NCI-H446 treated with DMSO at 0.1 percent for 48 hours (cell line): ENCODE measurements at places on chromosomes 12 and 14.

DNA sequence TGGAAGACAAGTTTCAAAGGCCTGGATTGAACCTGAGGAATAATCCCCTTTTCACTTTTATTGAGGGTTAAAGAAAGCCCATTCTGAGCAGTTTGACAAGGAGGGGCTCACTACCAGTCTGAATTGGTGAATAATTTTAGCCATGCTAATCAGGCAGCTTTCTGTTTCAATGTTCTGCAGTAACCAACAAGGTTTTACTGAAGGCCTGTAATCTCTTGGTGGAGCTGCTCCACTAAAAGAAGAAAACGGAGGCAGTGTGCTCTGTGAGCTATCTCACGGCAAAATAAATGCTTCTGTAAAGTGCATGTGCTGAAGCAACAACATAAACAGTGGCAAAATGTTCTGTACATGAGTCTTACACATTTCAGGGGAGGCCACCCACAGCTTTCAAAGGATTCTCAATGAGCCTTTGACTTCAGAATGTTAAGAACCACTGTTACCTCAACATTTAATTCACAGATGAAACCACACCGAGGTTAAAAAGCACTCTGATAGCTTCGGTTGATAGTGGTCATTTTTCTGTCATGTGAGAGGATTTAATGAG lies 111.2 kb downstream of the LRIG3 start:
- DNase-seq: no peak

- no peak for DNase-seq
Measured at GRCh38 chr12:115941362-115941761, 336.1 kb downstream of the MED13L start.

DNA sequence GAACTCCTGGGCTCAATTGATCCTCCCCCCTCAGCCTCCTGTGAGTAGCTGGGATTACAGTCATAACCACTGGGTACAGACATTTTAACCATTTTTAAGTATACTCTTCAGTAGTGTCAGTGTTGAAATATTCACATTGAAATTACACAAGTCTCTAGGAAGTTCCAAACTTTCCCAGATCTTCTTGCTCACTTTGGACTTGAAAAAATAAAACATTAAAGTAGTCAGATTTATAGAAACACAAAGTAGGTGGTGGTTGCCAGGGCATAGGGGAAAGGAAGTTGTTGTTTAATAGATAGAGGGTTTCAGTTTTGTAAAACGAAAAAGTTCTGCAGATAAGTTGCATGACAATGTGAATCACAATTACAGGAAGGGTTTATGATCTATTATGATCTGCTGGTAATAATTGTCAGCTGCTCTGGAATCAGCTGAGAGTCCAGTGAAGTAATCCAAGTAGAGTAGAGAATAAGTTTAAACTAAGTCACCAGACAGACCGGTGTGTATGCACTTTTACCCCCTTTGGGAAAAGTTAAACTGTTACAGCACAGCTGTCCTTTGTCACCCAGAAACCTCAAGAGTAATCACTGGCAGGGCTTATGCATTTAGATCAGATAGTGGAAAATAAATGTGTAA lies 27.4 kb downstream of the PCNX1 start:
- DNase-seq: no peak

- no peak for DNase-seq
Measured at GRCh38 chr12:119169150-119169549, 9.6 kb upstream of the HSPB8 start.

GRCh38 chr12:66514581-66514980 lies 164.3 kb downstream of the GRIP1 start:
- DNase-seq: no peak

DNA sequence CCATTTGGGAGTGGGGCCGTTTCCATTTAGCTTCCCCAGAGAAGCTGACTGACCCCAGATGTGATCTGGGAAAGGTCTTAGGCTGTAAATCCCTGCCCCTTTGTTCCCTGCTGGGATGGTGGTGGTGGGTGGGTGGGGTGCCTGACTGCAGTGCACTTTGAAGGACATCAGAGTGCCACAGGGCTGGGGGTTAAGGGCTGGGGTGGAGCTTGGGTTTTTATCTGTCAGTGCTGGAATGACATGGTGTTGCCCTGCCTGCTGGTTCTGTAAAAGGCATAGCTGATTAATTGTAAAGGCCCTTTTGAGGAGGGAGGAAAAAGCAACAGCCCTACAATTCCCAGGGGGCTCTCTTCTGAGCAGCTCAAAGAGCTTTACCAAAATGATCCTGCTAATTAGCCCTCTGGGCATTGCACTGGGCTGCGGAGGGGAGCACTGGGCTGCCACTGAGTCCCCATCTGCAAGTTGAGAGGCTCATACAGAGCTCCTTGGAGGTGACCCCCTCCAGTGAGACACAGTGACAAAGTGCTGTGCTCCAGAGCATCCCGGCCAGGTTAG lies 21.1 kb downstream of the PLEKHG3 start:
- no peak for DNase-seq

- DNase-seq: peak; percentile 72
Measured at GRCh38 chr14:29603696-29604095, 324.0 kb downstream of the PRKD1 start.

DNA sequence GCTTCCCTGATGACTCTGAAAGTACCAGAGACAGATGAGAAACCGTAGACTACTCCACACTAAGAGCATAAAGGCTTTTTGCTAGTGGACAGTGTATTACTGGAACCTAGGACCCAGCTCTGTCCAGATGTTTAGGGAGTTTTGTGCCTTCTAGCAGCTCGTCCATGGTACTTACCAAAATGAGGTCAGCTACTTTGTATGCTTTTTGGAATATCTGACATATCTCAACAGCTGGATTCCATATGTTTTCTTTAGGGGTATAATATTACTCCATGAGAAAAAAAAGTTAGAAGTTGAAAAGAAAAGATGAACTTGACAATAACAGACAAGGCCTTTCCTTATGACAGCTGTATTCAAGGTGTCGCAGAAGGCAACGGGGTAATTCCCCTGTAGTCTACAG lies 32.1 kb upstream of the FRMD6 start:
- DNase-seq: no peak

DNA sequence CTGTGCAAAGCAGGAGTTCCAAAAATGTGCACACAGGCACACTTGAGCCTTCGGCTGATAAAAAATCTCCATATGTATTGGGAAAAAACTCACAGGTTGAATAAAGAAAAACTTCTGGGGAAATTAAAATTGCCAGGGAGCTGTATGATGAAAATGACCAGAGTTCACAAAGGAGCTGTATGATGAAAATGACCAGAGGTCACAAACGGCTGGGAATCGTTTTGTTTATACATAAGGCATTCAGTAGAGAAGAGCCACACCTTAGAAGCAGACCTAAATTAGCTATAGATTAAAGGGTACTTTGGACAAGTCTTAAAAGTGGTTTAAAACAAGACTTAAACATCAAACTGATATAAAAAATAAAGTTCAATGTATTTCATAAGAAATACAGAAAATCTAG lies 251.7 kb upstream of the TMEM132C start:
- DNase-seq: no peak

- DNase-seq: no peak
Measured at GRCh38 chr14:74950795-74951442, 4.5 kb downstream of the PGF start.

DNA sequence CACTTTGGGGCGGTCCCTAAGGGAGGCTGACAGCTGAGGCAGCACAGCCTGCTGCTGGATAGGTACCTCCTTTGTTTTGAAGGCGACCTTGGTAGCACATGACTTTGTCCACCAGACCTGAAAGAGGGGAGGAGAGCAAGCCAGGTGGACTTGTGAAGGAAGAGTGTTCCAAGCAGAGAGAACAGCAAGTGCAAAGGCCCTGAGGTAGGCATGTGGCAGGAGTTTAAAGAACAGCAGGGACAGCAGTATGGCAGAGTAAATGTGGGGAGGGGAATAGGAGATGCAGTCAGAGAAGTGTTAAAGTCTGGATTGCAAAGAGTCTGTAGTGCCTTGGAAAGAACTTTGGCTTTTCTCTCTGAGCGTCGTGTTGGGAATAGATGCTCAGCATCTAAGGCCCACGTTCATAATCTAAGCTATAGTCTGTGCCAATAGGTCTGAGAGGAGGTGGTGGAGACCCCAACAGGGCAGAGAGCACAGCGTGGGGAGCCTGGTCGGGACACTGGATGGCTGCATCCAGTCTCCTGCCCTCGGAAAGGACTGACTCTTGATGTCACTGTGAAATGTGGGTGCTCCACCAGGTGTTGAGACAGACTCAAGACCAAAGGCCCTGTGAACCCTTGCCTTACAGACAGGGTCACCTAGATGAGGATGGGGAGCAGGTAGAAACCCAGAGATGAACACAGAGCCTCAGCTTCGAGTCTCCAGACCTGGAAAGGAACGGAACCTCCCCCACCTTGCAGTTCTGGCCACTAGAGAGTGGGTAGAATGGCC lies 242.1 kb upstream of the PWP1 start:
- DNase-seq: no peak

GRCh38 chr12:105928436-105928835 lies 210.3 kb downstream of the NUAK1 start:
- DNase-seq: no peak
